ENCODE measurements at places on chromosomes 2 and 18.

DNA sequence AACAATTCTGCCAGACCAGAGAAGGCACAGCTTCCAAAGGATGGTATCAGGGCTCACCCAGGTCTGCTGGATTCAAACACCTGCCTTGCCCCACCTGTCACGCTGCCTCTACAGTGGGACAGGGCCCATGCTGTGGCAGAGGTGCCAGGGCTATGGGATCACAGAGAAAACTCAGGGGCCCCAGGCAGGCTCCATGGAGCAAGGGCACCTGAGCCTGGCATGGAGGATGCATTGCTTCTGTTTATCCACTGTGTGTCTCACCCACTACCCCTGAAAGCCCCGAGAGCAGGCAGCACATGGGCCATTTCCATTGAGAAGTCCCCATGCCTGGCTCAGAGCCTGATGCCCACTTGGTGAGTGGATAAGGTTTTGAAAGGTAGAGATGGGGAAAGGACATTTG lies 76.0 kb downstream of the TNS1 start:
- DNase-seq, result no peak

GRCh38 chr18:7668392-7668791 lies 101.3 kb downstream of the PTPRM start:
- no peak for DNase-seq

DNA sequence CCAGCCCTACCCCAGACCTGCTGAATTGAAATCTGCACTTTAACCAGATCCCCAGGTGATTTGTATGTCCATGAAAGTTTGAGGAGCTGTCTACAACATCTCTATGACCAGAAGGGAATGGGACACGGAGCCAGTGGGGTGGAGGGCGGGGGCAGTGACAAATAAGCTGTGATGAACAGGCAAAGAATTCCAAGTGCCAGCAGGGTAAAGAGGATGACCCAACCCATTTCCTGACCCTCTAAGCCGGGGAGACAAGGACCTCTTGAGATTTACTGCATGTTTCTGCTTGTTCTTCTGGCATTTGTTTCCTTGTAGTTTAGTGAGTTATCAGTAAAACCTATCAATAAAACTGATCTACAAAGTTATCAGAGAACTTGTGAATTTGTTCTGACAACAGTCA lies 8.7 kb downstream of the TET3 start:
- no peak for DNase-seq

DNA sequence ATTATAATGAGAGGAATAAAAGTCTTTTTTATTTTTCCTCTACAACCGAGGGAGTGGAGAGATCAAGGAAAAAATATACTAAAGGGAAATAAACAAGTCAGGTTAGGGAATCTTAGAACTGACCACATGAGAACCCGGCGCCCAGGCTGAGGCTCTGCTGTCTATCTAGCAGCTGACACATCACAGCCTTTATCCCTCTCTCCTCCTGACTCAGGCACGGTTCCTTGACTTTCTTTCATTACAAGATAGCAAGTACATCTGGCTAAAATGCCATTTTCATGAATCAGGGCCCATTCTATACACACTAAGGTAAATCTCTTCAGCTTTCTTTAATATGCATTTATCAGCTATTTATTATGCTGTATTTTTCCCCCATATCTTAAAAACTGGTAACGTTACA lies 296.0 kb downstream of the TMX3 start:
- no peak for DNase-seq

DNA sequence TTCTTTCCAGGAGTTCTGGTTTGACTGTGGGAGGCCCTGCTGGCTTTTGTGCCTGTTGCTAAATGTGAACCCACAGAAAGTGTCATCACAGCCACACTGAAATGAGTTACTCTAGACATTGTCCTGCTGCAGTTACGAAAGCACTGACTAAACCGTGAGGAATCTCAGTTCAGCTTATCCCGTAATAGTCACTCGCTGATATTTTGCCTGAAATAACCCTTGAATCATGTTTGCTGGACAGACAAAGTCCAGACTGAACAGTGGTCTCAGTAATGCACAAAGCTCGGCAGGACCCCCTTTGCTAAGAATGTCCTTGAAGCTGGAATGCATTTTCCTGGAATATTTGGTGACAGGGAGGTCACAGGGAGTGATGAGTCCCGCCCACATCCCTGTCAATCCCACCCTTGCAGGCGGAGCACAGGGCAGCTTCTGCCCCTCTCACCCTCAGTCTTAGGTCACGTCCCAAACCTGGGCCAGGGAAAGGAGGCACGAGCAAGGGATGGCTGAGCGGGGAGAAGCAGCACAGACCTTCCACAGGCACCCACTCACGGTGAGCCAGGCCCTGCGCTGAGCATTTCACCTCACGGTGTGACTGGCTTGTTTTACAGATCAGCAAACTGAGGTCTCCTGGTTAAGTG lies 53.4 kb downstream of the ADI1 start:
- no peak for DNase-seq

GRCh38 chr2:56192664-56193305 lies 9.0 kb downstream of the CCDC85A start:
- no peak for DNase-seq

DNA sequence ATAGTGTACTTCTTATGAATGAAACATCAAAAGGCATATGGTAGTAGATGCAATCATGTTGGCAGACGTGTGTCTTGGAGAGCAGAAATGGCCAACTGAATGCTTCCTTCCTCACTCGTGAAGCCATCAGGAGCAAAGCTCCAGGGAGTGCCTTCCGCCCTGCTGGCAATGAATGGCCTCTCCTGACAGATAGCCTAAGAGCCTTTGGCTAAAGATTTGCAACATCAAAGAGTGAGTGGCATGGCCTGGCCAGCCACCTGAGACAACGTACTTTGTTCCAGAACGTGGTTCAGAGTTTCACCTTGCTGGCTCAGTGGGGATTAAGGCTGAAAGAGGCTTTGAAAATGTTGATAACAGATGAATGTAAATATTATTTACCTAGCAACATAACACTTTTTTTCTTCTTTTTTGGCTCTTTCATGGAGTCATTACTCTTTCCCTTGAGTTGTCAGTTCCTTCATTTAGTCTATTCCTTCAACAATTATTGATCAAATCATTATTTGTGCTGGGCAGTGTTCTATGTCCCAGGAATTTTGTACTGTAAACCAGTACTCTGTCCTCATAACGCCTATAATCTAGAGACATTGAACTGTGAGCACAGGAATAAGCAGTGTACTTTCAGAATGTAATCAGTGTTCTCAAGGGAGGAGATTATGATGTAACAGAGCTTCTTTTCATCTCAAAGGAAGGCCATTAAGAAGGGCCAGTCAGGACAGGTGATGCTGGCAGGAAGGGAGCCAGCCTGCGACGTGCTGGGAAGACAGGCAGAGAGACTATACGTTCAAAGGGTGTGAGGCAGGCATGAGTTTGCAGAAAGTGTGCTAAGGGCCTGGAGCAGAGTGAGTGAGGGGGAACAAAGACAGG lies 59.4 kb upstream of the SH3RF3 start:
- no peak for DNase-seq

GRCh38 chr2:190720691-190721090 lies 71.8 kb downstream of the NAB1 start:
- DNase-seq, result no peak

DNA sequence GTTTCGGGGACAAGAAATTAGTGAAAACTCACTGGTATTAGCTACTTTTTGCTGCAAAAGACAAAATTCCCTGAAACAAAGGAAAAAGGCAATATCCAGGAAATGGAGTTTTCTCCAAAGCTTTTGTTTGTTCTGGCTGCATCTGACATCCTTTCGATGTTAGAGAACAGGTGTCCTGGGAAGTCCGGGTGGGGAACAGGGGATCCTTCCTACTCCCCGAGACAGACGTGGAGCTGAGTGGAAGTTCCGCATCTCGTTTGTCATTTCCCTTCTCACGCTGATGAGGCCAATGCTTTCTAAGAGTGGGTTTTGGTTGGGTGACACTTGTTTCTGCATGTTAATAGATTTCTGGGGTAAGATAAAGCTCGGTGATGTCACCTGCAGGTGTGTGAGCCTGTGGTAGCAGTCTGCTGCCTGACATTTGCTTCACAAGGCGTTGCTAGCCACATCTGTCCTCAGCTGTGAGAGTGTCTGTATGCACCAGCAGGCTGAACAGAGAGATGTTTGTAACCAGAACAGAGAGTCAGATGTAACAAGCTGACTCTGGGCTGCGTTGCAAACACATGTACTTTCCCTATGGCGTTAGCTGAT lies 125.9 kb downstream of the ACOXL start:
- DNase-seq, result no peak

- no peak for DNase-seq
Observed at GRCh38 chr18:46362533-46362932, 258.3 kb downstream of the HAUS1 start.

DNA sequence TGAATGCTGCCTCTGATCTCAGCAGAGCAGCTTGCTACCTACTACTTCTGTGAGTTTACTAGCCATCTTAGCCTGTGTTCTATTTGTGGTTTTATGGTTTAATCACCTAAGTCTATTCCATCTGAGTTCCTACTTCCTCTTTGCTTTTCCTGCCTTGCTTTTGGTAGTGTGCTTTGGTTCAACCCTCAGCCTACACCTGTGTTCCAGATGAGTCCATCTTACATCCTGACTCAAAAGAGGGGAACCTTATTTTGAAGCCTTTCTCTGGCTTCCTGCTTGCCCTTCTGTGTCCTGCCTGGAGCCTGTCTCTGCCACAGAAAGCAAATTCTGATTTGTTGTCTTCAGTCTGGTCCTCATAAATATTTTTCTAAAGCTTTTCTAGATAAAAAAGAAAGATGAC lies 530.3 kb upstream of the MEX3C start:
- no peak for DNase-seq

GRCh38 chr2:96869822-96870625 lies at the start of gene SEMA4C:
Gene SEMA4C, minus strand, starts transcription at chr2:96870080. Its CDS starts 2,194 bp downstream, at chr2:96867886.
- DNase-seq, result no peak

DNA sequence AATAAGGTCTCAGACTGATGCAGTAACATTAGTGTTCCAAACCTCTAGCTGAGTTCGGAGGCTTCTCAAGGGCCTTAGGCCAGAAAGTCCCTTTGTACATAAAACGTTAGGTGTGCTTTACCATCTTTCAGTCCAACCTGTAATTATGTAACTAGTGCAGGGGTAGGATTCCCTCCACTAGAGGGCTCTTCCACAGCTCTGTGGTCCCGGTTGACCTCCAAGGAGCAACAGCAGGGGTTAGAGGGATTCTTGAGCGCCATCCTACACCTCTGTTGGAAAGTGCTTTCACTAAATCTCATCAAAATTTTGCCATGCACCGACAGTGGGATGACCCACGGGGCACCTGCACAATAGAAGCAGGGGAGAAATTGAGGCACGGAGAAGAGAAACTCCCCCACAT lies 155.8 kb upstream of the LRP1B start:
- no peak for DNase-seq

GRCh38 chr2:41705634-41706033 lies 342.2 kb upstream of the PKDCC start:
- DNase-seq, result no peak

- no peak for DNase-seq
Observed at GRCh38 chr2:241271706-241272302, 43.7 kb downstream of the HDLBP start.

GRCh38 chr2:117436697-117437096 lies 377.8 kb upstream of the DDX18 start:
- DNase-seq, result no peak

DNA sequence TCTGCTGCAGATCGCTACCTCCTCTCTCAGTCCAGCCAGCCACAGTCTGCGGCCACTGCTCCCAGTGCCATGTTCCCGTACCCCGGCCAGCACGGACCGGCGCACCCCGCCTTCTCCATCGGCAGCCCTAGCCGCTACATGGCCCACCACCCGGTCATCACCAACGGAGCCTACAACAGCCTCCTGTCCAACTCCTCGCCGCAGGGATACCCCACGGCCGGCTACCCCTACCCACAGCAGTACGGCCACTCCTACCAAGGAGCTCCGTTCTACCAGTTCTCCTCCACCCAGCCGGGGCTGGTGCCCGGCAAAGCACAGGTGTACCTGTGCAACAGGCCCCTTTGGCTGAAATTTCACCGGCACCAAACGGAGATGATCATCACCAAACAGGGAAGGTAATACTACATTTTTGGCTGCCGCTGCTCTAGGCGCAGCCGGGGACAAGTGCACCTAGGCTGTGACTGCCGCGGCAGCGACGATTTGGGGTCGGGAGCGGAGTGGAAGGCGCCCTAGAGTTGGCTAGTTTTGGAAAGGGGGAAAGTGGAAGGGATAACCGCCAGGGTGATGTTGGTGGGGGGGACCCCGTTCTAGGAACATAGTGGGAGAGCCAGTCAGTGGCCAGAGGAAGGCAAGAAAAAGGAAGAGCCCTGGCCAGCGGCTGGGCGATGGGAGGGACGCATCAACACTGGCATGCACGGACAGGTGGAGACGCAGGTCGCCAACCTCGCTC lies 776 bp downstream of the TBR1 start:
- DNase-seq, result no peak

GRCh38 chr2:50727636-50728339 lies 304.1 kb downstream of the NRXN1 start:
- DNase-seq, result no peak

DNA sequence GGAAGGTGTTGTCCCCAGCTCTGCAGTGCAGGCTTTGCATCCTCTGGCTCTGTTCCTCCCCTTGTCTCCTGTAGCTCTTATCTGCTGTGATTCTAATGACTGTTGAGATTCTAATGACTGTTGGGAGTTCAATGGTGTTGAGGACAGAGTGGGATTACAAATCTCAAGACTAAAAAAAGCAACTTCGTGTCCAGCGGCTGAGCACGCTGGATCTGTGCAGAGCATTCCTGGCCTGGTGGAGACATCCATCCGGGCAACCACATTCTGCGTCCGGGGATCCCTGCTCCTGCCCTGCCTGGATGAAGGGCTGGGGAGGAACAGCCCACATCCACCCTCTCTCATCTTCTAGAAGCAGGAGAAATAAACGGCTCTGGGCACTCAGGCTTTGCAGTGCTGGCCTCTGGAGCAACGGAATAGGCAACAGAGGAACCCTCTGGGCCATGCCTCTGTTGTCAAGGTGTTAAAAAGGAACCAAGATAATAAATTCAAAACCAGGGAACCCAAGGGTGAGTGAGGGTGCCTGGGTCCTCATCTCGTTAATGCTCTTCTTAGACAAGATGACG lies 106.7 kb upstream of the ASB18 start:
- DNase-seq, result no peak

DNA sequence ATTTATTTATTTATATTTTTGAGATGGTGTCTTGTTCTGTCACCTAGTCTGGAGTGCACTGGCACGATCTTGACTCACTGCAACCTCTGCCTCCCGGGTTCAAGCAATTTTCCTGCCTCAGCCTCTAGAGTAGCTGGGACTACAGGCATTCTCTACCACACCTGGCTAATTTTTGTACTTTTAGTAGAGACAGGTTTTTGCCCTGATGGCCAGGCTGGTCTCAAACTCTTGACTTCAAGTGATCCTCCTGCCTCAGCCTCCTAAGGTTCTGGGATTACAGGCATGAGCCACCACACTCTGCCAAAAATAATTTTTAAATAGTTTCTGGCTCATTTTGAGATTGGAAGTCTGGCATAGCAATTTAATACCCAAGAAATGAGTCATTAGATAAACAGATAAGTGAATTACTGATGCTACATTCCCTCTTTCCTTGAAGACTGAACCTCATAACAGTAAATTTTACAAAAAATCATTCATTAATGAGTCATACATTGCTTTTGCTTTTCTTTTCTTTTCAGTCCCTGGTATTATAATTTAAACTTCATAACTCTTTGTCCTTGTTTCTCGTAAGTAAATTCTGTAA lies 881.6 kb upstream of the PIK3C3 start:
- no peak for DNase-seq

Measured in SIG-M5 (cell line).